Stimulated activated CD8-positive, alpha-beta memory T cell treated with anti-CD3 and anti-CD28 coated beads, Interleukin-7, amount 100 ng/mL, for 1 hour (primary cell): ENCODE measurements at places on chromosomes 4 and X.

- DNase-seq, result no peak
These were observed 103.7 kb downstream of the RBM47 start for GRCh38 chr4:40525752-40526598.

- DNase-seq, result no peak
These were observed 9.2 kb downstream of the GUCY1A1 start for GRCh38 chr4:155675709-155676429.

GRCh38 chr4:9762823-9763475, 18.5 kb upstream of the DRD5 start:
- DNase-seq, result no peak

DNA sequence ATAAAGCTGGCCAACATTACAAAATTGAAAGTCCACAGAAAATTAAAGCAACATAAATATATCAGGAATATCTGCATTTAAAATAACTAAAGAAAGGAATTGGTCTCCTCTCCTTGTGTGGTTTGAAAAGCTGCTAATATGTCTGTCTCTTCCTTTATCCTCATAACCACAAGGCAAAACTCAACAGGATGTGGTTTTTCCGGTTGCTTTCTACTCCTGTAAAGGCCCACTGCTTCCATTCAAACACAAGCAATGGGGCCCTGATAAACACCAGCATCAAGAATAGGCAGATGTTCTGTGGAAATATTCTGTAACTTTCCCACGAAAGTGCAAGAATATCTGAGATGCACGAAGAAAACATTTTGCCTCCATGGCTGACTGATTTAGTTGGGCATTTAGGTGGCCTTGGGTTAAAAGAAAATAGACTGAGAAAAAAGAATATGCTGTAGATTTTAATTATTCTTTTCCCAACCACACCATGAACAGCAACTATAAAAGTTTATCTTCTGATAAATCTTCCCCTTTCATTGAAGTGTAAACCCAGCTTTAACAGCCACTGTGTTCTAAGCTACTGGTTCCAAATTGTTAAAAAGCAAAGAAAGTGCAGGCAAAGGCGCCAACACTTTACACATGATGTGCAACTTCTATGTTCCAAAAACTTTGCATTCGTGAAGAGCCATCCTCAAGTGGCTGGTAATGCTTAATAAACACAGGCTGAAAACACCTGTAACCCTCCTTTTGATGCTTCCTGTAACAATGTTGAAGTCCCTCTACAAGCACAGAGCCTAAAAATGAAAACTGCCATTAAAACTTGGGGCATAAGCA, 50.5 kb upstream of the NDST3 start:
- no peak for DNase-seq

DNA sequence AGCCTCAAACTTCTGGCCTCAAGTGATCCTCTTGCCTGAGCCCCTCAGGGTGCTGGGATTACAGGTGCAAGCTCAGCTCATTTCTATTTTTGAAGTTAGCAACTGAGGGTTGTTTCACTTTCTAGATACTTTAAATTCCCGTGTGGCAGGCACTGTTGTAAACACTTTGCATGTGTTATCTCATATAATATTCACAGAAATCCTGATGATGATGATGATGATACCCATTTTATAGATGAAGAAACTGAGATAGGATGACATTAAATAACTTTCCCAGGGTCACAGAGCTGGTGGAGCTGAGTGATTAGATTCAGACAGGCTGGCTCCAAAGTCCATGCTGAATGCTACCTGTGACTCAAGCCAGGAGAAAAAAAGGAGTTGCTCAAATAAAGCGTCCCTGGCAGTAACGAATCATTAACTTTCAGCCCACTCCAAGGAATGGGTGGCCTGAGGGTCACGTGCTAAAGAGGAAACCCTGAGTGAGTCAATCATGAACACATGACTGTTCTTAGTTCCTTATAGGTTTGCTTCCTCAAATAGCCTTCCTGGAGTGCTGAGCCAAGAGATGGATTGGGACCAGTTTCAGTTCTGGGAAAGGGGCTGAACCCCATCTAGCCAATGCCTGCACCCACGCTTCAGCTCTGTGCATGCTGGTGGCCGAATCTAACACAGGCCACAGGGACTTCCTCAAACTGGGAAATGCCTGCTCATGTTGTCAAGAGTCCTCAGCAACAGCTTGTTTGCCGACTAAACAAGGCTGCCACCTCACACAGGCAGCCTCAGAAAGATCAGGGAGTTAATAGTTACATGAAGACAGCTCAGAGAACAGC, 52.8 kb downstream of the RBM47 start:
- no peak for DNase-seq

DNA sequence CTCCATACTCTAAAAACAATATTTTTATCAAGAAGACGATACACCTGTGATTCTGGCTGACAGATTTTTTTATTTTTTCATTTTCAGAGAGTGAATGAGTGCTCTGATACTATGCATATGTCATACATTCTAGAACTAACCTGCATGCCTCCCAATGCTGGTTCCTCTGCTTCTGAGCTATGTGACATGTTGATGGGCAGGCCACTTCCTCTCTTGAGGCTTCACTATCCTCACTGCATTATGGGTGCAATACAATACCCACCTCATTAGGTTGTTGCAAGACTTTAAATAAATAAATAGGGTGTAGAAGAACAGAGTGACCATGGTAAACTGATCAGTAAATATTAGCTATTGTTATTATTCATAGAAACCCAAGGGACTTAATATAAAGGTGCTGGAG, 408.3 kb downstream of the HNRNPD start:
- DNase-seq, result no peak

- no peak for DNase-seq
These were observed 7.3 kb downstream of the LIMCH1 start for GRCh38 chr4:41545238-41545637.

GRCh38 chr4:19193274-19193981, 1058.3 kb upstream of the SLIT2 start:
- no peak for DNase-seq

DNA sequence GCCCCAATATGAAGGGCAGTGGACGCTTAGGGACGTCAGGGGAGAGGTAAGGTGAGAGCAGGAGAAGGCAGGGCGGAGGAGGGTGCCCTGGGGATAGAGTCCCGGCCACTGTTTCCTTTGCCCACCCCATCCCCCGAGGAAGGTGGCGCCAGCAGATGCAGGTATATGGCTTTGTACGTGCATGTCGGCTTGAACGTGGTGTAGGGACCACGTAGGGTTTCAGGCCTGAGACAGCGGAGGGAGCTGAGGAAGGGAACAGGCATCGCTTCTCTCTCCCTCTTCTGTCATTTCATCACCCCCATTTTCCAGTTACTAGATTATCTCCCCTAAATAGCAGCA, 97.9 kb downstream of the PHKA2 start:
- no peak for DNase-seq

DNA sequence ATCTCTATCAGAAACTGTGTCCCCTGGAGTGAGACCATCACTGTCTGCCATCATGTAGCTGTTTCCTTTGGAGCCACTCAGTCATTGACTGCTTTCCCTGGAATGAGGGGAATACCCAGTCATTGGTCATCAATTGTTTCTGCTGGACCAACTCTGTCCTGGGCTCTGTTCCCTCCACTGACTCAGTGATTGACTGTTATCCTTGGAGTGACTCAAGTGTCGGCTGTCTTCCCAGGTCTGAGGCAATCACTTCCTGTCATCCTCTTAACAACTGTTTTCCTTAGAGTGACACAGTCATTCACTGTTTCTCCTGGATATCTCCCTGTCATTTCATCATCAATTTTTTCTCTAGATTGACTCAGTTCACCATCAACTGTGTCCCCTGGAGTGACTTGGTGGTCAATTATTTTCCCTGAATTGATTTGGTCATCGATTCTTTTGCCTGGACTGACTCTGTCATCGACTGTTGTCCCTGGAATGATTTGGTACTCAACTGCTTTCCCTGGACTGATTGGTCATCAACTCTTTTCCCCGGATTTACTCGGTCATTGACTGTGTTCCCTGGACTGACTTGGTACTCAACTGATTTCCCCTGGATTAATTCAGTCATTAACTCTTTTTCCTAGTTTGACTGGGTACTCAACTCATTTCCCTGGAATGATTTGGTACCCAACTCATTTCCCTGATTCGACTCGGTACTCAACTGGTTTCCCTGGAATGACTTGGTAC, 327.9 kb upstream of the VCX start:
- DNase-seq, result no peak

DNA sequence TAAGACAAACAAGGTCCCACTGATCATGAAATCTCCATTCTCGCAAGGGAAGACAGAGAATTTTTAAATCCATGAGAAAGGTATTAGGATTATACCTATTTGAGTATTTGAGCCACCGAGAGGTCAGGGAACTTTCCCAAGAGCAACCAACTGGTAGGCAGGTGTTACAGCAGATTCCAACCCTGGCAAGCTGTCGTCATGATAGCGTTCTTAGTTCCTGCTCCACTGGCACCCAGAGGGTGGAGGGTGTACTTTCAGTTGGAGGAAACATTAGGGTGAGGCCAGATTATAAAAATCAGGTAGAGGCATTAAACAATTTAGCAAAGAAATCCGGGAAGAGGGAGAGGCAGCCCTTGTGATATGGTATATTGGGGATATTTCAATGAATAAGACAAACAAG, 23.3 kb downstream of the COQ2 start:
- no peak for DNase-seq

- no peak for DNase-seq
These were observed 539.6 kb upstream of the DIPK2B start for GRCh38 chrX:45740291-45740690.

DNA sequence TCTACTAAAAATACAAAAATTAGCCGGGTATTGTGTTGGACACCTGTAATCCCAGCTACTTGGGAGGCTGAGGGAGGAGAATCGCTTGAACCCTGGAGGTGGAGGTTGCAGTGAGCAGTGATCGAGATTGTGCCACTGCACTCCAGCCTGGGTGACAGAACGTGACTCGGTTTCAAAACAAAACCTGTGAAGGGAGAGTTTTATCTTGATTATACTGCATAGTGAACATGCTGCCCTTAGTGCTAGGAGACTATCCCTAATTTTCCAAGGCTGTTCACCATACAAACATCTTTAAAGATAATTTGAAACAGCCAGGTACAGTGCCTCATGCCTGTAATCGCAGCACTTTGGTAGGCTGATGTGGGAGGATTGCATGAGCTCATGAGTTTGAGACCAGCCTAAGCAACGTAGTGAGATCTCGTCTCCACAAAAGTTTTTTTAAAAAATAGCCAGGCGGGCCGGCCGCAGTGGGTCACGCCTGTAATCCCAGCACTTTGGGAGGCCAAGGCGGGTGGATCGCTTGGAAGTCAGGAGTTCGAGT, 6.2 kb downstream of the AFF1 start:
- no peak for DNase-seq

GRCh38 chrX:55039471-55039870, 8.7 kb upstream of the ALAS2 start:
- DNase-seq, result no peak

DNA sequence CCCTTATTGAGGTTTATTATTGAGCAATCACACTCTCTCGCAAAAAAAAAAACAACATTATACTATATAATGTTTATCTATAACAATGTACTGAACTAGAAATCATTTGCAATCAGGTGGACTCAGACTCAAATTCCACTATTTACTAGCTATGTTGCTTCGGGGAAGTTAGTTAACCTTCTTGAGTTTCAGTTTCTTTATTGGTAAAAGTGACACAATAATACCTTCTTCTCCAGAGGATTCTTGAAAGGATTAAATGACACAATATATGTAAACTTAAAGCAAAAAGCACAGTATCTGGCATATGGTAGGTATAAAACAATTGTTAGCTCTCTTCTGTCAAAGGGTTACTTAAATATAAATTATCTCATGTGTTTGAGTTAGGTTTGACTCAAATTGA, 31.5 kb upstream of the HDAC8 start:
- DNase-seq, result no peak

DNA sequence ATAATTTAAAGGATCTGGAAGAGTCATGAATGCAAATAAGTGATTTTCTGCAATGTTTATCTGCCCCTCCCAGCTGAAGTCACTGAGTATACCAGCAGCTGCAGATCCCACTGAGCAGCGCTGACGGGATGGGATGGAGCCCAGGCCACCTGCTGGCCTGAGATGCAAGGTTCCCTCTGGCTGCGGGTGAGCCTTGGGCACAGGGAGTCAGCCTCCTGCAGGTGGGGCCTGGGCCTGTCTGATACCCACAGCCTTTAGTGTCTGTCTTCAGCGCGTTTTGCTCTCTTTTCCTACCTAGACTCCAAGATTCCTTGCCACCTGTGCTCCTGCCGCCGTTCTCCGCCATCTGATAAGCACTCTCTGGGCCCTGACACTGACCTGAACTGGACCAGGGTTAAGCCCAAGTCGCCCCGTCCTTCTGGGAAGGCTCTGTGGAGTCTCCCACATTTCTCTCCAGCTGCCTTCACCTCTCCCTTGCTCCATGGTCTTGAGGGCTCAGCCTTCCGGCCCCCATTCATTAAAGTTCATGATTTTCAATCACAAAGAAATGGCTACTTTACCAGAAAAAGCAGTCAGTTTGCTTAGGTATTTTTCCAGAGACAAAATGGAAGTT, 223.1 kb upstream of the FAT1 start:
- no peak for DNase-seq

DNA sequence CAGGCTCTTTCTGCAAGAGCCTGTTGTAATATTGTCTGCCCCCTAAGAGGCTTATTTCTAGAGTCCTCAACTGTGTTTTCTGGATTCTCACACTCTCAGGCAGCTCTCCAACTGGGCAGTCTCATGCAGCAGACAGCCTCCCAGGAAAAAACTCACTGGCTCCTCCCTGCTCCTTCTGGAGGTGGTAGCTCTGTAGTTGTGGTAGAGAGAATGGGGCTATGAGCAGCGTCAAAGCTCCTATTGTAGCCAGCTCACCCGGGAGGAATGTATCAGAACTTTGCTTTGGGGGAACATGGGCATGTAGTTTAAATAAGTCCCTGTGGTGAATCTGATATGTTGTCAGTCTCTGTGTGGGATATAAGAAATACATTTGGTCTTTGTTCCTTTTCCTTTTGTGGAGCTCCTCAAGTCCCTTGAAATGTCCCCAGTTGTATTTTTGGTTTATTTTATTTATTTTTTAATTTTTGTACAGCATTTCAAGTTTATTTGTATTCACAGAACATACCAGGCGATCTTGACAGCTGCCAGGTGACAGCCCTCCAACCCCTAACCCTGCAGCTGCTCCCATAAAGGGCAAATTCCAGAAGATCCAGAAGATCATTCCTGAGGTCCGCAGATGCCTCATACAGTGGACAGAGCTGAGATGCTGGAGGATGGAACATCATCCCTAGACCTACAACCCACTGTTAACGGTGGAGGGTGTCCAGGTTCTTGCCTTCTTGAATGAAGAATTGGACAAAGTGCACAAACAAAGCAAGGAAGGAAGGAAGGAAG, 45.7 kb downstream of the TRIM61 start:
- DNase-seq, result no peak
